ENCODE measurements at places on chromosomes 2 and 18. TPM values are rescaled to one million over a fixed set of nuclear protein-coding genes. Genes with fewer than 3 reads are reported as not detected.

DNA sequence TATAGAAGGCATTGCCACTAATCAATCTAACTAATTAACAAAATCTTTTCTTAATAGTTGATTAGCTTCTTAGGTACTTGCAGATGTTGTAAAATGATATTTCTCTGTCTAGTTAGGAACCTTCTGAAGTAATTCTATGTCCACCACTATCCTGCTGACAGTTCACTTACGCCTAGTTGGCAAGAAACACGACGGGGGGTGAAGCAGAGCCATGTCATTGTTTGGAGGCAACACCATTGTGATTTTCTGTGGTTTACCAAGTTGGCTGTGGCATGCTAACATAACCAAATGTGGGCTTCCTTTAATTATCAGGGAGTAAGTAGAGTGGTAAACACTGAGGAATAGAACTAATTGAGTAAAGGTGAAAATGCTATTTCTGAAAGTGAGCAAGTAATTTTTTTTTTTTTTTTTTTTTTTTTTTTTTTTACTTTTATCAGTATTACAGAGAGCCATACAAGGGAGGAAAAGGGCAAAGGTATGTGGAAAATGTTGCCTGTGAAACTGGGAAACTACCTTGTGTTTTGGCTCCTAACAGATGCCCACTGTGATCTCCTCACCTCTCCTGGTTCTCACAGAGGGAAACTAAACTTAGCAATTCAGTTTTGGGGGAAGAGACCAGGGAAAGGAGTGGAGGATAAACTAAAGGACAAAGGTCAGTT lies 126.8 kb downstream of the MEIS1 start:
- no peak for DNase-seq

GRCh38 chr18:2444201-2444875 lies 127.0 kb downstream of the METTL4 start:
- DNase-seq, result no peak

- no peak for DNase-seq
These were observed 2.1 kb upstream of the PARD6G start for GRCh38 chr18:80249217-80250093.

GRCh38 chr2:176496761-176497160 lies 227.5 kb downstream of the MTX2 start:
- no peak for DNase-seq

DNA sequence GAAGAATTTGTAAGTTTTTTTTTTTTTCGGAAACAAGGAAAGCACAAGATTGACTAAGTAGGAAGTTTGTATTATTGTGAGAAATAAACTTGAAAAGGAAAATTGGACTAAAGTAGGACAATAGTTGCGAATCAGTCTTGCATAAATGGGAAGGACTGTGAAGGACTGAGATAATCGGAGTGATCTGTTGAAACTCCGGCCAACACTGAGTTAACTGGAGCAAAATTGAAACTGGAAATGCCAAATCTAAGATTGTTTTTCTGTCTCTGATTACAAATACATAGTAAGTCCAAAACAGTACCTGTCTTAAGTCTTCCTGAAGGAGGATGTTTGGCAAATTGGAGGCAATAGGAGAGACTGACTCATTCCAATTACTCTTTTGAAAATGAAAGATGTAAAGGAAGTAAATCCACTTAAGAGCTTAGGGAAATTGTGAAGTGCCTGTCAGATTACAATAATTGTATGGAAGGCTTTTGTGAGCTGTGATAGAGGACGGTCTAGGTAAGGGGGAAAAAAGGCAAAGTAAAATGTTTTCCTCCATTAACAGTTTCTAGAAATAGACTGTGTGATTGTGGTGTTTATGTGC lies 204.9 kb upstream of the CYRIA start:
- no peak for DNase-seq

GRCh38 chr2:225112362-225113126 lies 70.3 kb upstream of the DOCK10 start:
- no peak for DNase-seq

DNA sequence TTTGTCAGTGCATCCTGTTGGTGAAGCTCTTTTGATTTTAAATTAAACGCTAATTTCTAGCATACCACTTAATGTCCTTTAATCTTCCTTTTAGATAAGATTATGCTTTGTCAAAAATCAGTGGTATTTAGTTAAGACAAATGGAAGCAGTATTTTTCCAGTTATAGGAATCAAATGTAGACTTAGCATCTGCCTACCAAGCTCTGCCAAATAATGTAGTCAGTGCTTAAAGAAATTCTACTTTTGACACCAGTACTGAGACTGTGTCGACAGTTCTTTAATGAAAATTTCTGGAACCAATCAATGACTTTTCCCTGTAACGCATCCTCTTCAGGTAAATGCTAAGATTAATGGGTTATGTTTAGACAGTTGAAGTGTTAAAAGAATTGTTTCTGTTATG lies 803.3 kb upstream of the FAM98A start:
- no peak for DNase-seq

- no peak for DNase-seq
These were observed 1186.3 kb upstream of the CELF4 start for GRCh38 chr18:38751898-38752297.

- DNase-seq, result no peak
These were observed 36.5 kb upstream of the REG3G start for GRCh38 chr2:78989051-78989450.

STAMBP gene
- polyA plus RNA-seq, result 48.3 TPM

Data from AG04450 (cell line).